ENCODE measurements at places on chromosomes 2 and 18.

DNA sequence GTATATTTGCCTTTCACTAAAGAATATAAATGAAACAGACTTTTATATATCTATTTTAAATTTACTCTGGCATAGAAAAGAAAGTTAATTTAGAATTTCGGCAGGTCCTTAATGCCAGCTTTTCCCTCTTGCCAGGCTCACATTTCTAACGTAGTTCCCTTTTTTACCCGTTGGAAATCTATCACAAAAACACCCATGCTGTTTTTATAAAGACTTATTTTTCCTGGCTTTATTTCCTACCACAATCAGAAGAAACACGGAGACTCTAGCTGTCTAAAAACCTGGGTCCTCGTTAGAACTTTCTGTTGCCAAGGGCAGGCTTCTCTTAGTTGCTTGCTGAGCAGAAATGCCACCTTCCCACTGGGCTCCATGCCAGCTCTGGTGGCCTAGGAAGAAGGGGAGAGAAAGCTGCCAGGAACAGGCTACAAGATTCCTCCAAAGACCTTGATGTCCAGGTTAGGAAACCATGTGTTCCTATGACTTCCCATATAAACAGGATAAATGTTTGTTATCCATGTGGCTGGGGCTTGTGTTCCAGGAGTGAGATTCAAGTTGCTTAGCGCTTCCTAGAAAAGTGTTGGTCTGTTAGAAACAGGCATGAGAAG is 17.8 kb upstream of the TMEM18 start:
- no peak for DNase-seq

DNA sequence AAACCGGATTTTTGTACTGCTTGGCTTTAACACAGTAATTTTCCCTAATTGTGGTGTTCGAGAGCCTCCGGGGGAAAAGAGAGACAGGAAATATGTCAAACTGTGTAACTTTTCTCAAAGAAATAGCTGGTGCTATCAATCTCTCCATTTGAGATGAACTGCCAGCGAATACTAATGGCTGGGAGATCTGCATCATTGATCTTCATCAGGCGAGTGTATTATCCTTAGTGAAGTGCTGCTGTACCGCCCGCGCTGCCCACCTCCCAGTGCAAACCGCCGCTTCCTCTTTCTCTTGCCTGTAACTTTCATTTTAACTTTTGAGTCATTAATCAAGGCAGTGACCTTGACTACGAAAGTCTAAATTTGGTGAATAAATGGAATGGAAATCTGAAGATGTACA is 246.1 kb upstream of the ST6GAL2 start:
- DNase-seq: no peak

GRCh38 chr2:232287316-232287715 is 91.2 kb upstream of the ALPP start:
- DNase-seq: no peak

DNA sequence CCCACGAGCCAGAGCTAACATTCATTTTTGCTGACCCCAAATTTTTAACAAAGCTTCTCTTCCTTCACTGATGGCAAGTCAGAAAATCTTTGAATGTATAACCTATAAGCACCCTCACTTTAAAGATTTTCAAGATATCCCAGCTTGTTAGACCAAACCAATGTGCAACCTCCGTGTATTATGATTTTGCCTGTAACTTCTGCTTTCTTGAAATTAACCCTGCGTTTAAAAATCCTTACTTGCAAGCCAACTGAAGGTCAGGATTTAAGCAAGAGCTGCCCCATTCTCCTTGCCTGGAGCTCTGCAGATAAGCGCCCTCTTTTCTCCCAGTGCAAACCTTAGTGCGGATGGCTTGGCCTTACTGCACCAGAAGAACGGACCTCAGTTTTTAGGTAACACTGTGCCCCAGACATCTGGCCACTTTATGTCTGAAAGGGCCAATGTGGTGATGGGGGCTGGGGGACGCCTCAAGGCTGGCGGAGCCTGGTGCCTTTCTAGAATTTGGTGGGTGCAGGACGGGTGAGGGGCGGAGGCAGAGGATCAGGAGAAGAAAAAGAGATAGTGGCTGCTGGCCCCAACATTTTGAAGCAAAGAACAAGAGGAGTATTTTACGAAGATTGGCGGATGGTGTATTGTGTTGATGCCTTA is 805 bp upstream of the TNFRSF11A start:
- DNase-seq: peak; percentile 29

DNA sequence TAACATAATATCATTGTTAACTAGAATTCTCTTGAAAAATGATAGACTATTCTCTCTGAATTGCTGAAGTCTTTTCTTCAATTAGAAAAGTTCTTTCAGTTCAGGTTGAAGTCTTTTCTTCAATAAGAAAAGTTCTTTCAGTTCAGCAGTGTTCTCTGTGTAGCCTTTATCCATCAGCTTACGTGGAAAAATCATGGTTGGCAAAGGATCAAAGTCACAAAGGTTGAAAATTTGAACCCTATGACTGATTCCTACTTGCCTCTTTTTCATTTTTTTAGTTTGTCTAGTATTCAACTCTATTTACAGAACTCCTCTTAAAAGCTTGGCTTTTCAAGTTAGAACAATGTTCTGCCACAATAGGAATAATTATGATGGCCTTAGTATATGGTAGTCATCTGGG is 25.8 kb downstream of the CAVIN2 start:
- DNase-seq: no peak

- DNase-seq: no peak
These were observed 114.2 kb downstream of the RBMS1 start for GRCh38 chr2:160379399-160379798.

- no peak for DNase-seq
These were observed 221.6 kb downstream of the GBX2 start for GRCh38 chr2:235946590-235946989.

DNA sequence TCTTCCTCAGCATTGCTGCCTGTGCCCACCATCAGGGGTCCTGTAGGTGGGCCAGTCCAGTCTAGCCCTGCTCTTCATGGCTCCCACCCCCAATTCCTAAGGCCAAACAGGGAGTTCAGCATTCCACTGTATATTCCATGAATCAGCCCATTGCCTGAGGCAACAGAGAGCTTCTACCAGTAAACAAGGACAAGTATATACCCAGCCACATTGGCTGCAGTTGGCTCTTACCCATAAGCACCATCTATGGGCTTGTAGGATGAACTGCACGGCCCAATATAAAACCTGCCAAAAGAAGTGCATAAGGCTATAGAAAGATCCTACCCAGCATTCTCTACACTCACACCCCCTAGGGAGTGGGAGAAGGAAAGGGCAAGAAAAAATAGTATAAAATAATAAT is 95.1 kb upstream of the SALL3 start:
- DNase-seq: no peak

- no peak for DNase-seq
These were observed 69.2 kb downstream of the LONRF2 start for GRCh38 chr2:100252811-100253698.

- peak; percentile 72 for DNase-seq
These were observed 40.8 kb upstream of the CFAP36 start for GRCh38 chr2:55478610-55479304.

GRCh38 chr2:44839370-44839769 is 102.1 kb upstream of the SIX3 start:
- no peak for DNase-seq

DNA sequence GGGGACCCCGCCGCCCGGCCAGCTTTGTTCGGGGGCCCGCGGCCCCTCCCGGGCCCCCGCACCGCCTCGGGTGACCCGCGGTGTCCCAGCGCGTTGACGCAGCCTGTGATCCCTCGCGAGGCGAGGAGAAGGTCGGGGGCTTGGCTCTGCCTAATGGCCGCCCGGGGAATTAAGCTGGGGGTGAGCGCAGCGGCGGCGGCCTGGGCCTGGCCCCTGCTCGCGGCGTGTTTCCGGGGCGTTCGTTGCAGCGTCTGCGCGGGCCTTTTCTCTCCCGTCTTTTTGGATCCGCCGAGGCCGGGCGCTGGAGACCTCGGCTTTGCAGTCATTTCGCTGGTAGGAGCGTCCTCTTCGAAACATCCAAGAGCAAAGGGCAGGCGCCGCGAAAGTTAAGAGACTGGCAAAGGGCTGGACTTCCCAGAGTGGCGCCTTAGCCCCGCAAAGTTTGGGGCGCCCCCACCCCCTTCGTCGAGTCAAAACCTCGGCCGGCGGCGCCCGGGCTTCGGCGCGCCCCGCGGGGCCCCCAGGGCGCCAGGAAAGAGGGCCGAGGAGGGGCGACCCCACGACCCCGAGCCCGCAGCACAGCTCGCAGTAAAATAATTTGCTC is 1.3 kb downstream of the SALL3 start:
- DNase-seq: no peak

DNA sequence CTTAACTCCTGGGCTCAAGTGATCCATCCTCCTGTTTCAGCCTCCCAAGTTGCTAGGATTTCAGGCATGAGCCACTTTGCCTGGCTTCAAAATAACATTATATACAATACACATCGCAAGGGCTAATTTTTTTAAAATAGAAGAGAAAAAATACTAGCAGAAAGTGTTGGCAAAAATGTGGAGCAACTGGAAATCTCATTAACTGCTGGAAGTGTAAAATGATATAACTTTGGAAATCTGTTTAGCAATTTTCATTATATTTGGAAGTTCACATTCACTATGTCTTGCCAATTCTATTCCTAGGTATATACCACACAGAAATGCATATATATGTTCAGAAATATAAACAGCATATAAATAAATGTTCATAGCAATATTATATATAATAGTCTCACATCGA is 55.1 kb upstream of the ZBTB14 start:
- DNase-seq: no peak

GRCh38 chr2:166373105-166373504 is 2.6 kb downstream of the SCN9A start:
- DNase-seq: no peak

GRCh38 chr2:24793761-24794435 is 673 bp downstream of the CENPO start:
- DNase-seq: peak; percentile 48

Data from hematopoietic multipotent progenitor cell treated with erythropoietin and hydrocortisone succinate and interleukin-3 and kit ligand, for 8 days (in vitro differentiated cells).